Breast epithelium (tissue), 4 donors: ENCODE measurements at places on chromosomes 13 and 19. TPM values are rescaled to one million over a fixed set of nuclear protein-coding genes. Genes with fewer than 3 reads are reported as not detected.
A peak's percentile ranks its signal among the peaks of the same experiment; 100 is the strongest.

Gene KIR2DL3
- not detected for total RNA-seq

Gene FGF14
- total RNA-seq, result 0.29 TPM

Gene CNFN
- 2.6 TPM for total RNA-seq

Gene HSH2D
- 5.7 TPM for total RNA-seq

Gene PSG1
- not detected for total RNA-seq

Gene ATP1A3
- total RNA-seq, result not detected

Gene ZNF560
- total RNA-seq, result not detected

DNA sequence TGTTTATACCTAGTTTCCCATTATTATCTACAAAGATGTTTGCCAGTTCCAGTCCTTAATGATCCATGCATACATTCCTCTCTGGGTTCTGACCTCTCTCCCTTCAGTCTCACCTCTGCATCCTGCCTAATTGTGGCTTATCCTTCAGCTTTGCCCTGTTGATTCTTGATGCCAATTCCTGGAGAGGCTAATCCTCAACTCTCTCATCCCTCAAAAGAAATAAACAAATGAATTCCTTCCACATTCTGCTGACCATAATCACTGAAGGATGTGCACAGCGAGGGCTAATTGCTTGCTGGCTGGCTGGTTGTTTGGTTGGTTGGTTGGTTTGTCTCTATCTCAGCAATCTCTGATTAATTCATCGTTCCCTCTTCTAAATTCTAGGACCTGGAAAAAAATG lies 113.8 kb downstream of the IRS2 start:
- no peaks in the 10 kb centered on the region for H3K4me1 ChIP-seq
- no peaks in the 10 kb centered on the region for H3K27me3 ChIP-seq
- DNase-seq, result no peak
- no peak overlapping the region for H3K4me3 ChIP-seq
- H3K36me3 ChIP-seq, result no peaks in the 10 kb centered on the region
- H3K27ac ChIP-seq, result no peak overlapping the region

DNA sequence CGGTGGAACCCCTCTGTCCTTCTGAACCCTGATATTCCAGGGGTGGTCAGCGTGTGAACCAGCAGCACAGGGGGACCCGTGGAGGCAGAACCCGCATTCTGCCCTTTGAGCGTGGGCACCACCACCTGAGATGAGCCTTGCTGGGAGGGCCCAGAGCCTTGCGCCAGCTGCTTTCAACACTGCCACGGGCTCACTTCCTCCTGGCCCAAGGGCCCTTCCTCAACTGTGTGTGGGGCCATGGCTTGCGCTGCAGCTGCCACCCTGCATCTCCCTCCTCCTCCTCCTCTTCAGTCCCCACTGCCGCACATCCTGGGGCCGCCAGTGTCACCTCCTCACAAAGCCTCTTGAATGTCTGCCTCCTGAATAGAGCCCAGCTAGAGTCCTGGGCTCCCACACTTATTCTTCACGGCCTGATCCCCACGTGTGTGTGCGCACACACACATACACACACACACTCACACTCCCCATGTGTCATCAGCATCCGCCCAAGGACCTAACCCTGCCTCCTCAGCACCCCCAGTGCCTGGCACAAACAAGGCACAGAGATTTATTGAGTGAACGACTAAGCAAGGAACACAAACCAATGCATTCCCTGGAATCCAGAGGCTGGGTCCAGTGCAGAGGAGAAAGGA lies 26.9 kb upstream of the TMEM160 start:
- no peaks in the 10 kb centered on the region for H3K36me3 ChIP-seq
- no peak overlapping the region for H3K4me3 ChIP-seq
- H3K27me3 ChIP-seq, result no peaks in the 10 kb centered on the region
- no peaks in the 10 kb centered on the region for H3K4me1 ChIP-seq

DNA sequence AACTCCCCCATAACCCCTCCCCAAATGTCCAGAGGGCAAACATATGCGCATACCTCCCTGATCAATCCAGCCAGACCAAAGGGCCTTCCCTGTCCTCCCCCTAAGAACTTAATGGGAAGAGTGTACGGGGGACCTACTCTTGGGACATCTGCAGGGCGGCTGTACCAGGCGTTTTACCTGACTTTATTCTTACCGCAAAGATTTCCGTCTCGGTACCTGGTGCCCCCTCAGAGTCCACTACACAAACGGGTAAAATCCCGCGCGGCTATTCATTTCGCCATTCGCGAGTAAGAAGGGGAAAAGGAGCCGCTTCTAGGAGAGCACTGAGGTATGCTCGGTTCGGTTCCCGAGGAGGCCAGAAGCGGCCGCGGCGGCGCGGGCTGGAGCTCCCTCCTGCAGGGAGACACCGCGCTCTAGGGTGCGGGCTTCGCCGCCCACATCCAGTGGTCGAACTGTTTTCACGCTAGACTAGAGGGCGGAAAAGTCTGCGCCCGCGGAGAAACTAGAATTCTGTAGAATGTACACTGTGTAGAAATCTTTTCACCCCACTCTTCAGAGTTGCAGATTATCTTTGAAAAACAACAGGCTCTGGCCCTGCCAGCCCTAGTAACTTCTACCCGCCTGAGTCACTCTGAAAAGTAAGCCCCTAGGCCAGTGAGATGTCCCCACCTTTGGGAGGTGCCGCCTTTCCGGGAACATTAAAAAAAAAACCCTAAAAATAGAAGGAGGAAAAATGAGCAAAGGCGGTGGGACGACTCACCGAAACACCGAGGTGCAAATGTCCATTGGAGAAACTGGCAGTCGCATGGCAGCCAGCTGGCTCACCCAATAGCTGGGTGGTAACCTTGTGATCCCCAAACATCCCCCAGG lies 3.8 kb upstream of the TSHZ3 start:
- no peak overlapping the region for H3K4me3 ChIP-seq
- H3K36me3 ChIP-seq, result no peaks in the 10 kb centered on the region

DNA sequence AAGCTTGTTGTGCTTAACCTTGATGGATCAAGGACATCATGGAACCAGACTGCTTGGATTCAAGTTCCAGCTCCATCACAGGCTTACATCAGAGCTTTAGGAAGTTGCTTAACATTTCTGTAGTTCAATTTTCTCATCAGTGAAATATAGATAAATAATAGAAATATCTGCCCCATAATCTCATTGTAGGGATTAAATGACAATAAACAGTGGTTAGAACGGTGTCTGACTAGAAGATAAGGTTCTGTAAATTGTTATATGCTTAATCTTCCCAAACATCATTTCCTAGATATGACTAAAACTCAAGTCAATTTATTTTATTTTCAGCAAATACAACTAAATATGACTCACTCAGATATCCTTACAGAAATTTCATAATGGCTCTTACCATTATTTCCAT lies 83.5 kb downstream of the SLITRK1 start:
- H3K4me3 ChIP-seq, result no peak overlapping the region
- no peaks in the 10 kb centered on the region for H3K27me3 ChIP-seq
- H3K36me3 ChIP-seq, result no peaks in the 10 kb centered on the region
- H3K27ac ChIP-seq, result no peak overlapping the region
- DNase-seq, result no peak

- H3K4me1 ChIP-seq, result no peaks in the 10 kb centered on the region
- no peaks in the 10 kb centered on the region for H3K27me3 ChIP-seq
- H3K27ac ChIP-seq, result no peak overlapping the region
- no peak overlapping the region for H3K4me3 ChIP-seq
These were observed 20.2 kb downstream of the CEBPA start for GRCh38 chr19:33282036-33282671.

GRCh38 chr19:51327066-51328001 lies 14.6 kb downstream of the VSIG10L start:
- peak overlapping the region; percentile 58 for H3K4me3 ChIP-seq
- H3K4me1 ChIP-seq, result no peaks in the 10 kb centered on the region
- no peak overlapping the region for H3K27ac ChIP-seq
- no peaks in the 10 kb centered on the region for H3K36me3 ChIP-seq

GRCh38 chr13:46995874-46996273 lies 99.0 kb upstream of the HTR2A start:
- H3K4me1 ChIP-seq, result no peaks in the 10 kb centered on the region
- H3K36me3 ChIP-seq, result no peaks in the 10 kb centered on the region
- DNase-seq, result no peak
- H3K4me3 ChIP-seq, result no peak overlapping the region

DNA sequence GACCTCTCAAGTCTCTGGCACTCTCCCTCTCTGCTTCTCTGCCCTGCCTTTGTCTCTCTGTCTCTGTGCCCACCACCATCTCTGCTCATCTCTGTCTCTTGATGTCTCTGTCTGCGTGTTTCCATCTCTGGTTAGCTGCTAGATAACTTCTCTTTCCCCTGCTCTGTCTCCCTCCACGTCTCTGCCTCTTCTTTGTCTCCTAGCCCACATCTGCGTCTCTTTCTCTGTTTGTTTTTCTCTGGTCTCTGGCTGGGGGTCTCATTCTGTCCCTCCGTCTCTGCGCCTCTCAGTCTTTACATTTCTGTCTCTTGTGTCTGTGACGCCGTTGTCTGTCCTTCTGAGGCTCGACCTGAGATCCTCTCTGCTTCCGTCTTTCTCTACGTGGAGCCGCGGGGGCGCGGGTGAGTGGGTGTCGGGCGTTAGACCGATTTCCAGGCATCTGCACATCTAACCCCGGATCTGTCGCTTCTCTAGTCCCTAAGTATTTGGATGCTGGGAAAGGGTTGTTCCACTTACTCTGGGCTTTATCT lies 386 bp downstream of the GIPR start:
- no peaks in the 10 kb centered on the region for H3K36me3 ChIP-seq
- peaks cover 5% of the 10 kb centered on the region for H3K4me1 ChIP-seq
- H3K27me3 ChIP-seq, result peaks cover 13% of the 10 kb centered on the region
- peak overlapping the region; percentile 45 for H3K4me3 ChIP-seq
- peak overlapping the region; percentile 25 for H3K27ac ChIP-seq
- no peak for DNase-seq

- no peak overlapping the region for H3K27ac ChIP-seq
- H3K27me3 ChIP-seq, result no peaks in the 10 kb centered on the region
- H3K36me3 ChIP-seq, result no peaks in the 10 kb centered on the region
These were observed 19.7 kb downstream of the PNPLA6 start for GRCh38 chr19:7554990-7555864.

GRCh38 chr19:17743874-17744580 lies 7.2 kb upstream of the FCHO1 start:
- no peak overlapping the region for H3K4me3 ChIP-seq
- H3K27ac ChIP-seq, result no peak overlapping the region
- DNase-seq, result no peak
- no peaks in the 10 kb centered on the region for H3K27me3 ChIP-seq
- H3K4me1 ChIP-seq, result no peaks in the 10 kb centered on the region

DNA sequence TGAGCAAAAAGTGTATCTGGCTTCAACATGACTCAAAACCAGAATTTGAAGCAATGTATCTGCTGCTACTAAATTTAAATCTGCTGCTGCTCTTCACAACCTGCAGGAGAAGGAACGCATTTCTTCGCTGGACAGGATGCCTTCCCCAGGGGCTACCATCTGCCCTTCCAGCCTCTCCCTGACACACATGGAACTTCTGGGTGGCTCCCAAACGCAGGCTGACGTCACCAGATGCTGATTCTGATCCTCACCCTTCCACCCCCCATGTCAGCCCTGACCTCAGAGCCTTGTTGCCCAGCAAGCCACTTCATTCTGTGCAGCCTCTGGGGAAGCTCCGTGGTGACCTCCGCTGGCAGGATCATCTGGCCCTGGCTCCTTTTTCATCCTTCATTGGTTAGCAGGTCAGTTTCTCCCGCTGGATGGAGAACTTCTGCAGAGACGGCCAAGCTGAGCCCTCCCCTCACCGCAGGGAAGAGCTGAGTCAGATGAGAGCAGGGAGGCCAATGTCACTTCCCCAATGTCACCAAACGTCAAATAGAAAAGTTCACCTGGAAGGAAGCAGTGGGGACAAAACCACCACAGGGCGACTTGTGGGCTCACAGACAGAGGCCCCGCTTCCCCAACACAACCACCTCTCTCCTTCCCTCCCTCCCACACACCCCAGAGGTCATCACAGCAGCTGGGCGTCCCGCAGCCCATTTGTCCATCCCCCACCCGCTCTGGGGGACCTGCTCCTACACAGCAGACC lies 14.0 kb upstream of the RAB20 start:
- H3K4me3 ChIP-seq, result no peak overlapping the region
- no peaks in the 10 kb centered on the region for H3K36me3 ChIP-seq
- no peak overlapping the region for H3K27ac ChIP-seq
- no peaks in the 10 kb centered on the region for H3K27me3 ChIP-seq

- DNase-seq, result peak; percentile 79
- H3K27me3 ChIP-seq, result no peaks in the 10 kb centered on the region
- peak within 1 kb of the TSS; percentile 91 for H3K27ac ChIP-seq
These were observed at the start of gene ICAM1 for GRCh38 chr19:10270616-10271394. Gene ICAM1, plus strand, starts transcription at chr19:10271120. Its CDS starts 40 bp downstream, at chr19:10271160.

GRCh38 chr13:28607187-28607955 lies 51.6 kb upstream of the POMP start:
- H3K27ac ChIP-seq, result no peak overlapping the region
- no peak overlapping the region for H3K4me3 ChIP-seq
- no peaks in the 10 kb centered on the region for H3K27me3 ChIP-seq
- no peaks in the 10 kb centered on the region for H3K4me1 ChIP-seq
- H3K36me3 ChIP-seq, result no peaks in the 10 kb centered on the region
- DNase-seq, result no peak

GRCh38 chr19:47330466-47330869 lies 1.5 kb upstream of the C5AR2 start:
- H3K4me1 ChIP-seq, result no peaks in the 10 kb centered on the region
- no peak overlapping the region for H3K4me3 ChIP-seq
- H3K27me3 ChIP-seq, result no peaks in the 10 kb centered on the region
- peak overlapping the region; percentile 58 for H3K27ac ChIP-seq
- H3K36me3 ChIP-seq, result no peaks in the 10 kb centered on the region

GRCh38 chr13:42484386-42484785 lies 89.6 kb upstream of the TNFSF11 start:
- no peaks in the 10 kb centered on the region for H3K36me3 ChIP-seq
- no peak overlapping the region for H3K27ac ChIP-seq
- no peaks in the 10 kb centered on the region for H3K4me1 ChIP-seq
- DNase-seq, result no peak
- no peaks in the 10 kb centered on the region for H3K27me3 ChIP-seq

DNA sequence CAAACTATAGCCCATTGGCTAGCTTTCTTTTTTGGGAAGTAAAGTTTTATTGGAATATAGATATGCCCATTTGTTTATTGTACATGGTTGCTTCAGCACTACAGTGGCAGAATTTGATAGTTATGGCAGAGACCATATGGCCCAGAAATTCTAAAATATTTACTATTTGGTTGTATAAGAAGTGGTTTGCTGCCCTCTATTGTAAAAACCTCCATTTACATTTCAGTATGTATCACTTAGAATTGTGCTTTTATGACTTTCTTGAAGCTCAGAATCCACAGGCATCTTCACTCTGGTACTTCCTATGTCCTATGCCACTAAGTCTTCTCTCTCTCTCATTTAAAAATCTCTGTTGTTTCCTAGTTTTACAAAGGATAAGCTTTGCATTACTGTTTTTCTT lies 37.7 kb downstream of the DLEU7 start:
- no peaks in the 10 kb centered on the region for H3K36me3 ChIP-seq
- H3K27me3 ChIP-seq, result no peaks in the 10 kb centered on the region
- no peaks in the 10 kb centered on the region for H3K4me1 ChIP-seq
- no peak for DNase-seq
- H3K27ac ChIP-seq, result no peak overlapping the region
- H3K4me3 ChIP-seq, result no peak overlapping the region

DNA sequence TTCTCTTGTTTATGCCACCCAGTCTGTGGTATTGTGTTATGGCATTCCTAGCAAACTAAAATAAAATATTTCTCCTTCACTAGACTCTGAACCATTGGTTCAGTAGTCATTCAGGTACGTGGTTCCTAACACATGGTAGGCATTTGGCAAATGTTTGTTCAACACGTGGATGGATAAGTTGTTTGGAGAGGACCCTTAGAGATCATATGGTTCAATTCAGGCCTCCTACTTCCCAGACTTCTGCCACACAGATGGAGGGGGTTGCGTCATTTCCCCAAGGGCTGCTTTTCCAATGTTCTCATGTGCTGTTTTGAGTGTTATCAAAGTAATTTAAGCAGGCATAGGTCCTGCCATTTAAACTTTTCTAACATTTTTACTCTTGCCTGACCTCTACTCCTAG lies 6.7 kb downstream of the CXCL17 start:
- DNase-seq, result no peak
- H3K36me3 ChIP-seq, result no peaks in the 10 kb centered on the region
- no peak overlapping the region for H3K4me3 ChIP-seq
- H3K27me3 ChIP-seq, result no peaks in the 10 kb centered on the region
- H3K27ac ChIP-seq, result peak overlapping the region; percentile 23
- H3K4me1 ChIP-seq, result no peaks in the 10 kb centered on the region
